DND-41 (cell line): ENCODE measurements at places on chromosomes 12 and 14.
A peak's percentile ranks its signal among the peaks of the same experiment; 100 is the strongest.

- DNase-seq: no peak
Measured at GRCh38 chr12:53696655-53697331, 20.9 kb upstream of the ATP5MC2 start.

- DNase-seq: no peak
Measured at GRCh38 chr14:22478247-22478646, 110.8 kb downstream of the DAD1 start.

GRCh38 chr12:38585086-38585485, 268.5 kb downstream of the ALG10B start:
- DNase-seq: no peak

DNA sequence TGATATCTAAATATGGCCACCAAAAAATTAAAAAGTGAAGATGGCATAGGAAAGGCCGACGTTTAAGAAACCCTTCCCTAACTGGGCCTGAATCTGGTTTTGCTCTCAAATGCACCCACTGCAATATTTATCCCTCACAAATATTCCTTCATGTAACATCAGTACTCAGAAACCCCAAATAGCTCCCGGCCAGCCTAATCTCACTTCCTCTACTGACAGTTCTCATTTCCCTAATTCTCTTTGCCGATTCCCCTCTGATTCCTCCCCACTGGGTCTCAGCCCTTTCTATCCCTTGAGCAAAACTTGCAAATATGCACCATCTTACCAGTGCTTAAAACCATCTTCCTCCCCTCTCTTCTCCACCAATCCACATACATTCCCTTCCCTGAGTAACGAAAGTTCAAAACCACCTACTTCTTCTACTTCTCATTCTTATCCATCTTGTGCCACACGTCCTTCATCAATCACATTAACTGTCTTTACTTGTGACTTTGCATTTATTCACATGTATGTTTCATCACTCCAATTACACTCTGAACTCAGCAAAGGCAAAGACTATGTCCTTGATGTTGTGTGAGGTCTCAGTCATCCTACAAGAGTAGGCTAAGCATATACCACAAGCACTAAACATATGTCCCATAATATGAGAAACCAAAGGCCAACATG, 23.1 kb downstream of the KCNK10 start:
- no peak for DNase-seq

DNA sequence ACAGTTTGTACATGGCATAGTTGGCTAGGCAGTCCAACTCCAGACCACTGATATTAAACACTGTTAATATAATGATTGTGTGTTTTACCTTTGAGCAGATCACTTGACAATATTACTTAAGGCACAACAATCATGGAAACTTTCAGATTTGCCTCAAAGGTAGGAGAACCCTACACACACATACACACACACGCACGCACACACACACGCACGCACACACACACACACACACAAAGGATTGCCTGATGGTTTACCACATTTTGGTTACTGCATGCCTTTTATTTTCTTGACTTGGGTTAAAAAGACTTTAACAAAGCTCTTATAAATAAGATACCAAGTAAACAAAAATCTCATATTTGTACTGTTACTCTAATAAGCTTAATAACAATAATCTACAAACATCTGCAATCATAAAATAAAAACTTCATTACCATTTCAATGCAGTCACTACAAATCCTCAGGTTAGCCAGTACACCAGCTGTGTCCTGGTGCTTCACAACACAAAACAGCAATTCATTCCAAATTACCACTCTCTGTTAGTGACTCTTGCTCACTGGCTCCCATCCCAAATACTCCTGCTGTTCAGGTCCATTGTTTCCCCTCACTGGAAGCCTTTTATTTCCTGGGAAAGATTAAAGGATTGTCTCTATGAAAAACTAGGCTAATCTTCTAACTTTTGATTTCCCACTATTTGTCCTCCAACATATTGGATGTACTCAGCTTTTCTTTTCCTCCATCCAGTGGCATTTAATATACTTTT, 175.2 kb upstream of the ATP2B1 start:
- no peak for DNase-seq

GRCh38 chr14:70808416-70809224, 693 bp downstream of the MAP3K9 start:
- peak; percentile 64 for DNase-seq

DNA sequence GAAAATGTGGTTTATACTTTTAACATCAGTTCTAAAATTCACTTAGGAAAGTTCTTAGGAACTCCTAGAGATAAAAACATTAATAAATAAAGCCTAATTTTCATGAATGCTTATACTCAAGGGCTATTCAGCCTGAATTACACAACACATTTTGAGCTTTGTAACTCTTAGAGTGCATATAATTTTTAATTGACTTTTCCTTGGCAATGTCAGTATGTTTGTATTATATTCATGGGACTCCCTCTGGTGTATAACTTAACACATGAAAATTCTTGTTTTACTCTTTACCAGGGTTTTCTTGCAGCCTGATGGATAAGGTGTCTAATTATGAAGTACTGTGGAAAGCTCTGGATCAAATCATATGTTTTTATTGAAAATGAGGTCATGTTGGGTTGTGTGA, 150.6 kb upstream of the HMGA2 start:
- DNase-seq: no peak

GRCh38 chr12:9931245-9931644, 925 bp downstream of the CLEC2A start:
- no peak for DNase-seq
